ENCODE measurements at places on chromosomes 2 and 18.

DNA sequence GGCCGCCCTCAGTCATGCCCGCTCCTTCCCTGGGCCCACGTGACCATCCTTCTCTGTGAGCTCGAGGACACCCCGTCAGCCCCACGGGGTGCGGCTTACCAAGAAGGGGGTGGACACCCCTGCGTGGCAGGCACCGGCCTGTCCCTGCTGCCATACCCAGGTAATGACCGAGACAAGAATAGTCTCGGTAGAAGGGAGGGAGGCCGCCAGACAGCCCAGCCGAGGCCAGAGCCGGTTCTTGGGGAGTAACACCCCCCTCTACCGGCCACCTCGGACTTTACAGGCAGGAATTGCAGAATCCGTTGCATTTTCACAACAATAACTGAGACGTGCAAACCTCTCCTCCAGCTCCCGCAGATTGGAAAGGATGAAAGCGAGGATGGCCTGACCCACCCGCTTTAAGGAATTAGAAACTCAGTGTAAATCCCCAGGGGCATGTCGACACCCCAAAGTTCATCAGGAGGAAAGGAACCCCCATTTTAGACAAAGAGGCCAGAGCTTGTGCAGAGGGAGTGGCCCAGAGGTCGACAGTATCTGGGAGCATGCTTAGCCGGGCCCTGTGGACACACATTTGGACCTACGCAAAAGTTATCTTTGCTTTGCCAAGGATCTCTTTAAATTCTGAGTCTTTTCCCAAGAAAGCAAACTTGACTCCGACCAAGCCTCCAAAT, 60.1 kb upstream of the GLI2 start:
- DNase-seq, result peak; percentile 67

DNA sequence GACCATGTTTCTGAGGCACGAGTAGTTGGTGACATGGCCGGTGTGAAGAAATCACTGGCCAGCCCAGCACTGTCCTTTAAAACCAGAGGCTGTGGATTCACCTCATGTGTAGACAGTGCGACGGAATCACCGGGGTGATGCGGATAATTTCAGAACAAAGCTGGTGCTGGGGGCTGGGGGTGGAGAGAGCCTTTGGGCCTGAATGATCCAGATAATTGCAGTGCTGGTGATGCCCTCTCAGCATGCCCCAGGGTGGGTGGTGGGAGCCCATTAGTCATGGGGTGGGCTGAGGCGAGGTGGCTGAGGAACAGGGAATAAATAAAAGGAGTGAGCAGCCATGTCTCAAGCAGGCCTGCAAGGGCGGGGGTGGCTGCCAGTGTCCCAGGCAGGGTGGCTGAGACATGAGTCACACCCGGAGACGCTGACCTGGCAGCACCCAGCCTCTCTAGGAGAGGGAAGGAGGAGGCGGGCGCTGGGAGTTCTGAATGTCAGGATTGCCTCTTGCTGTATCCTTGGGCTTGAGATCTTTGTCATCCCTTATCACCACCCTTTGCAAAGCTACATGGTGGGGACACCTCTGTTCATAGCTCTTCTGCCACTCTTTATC, 151.1 kb upstream of the MSH6 start:
- no peak for DNase-seq

GRCh38 chr2:9000442-9000841, 3.0 kb downstream of the MBOAT2 start:
- DNase-seq, result no peak

DNA sequence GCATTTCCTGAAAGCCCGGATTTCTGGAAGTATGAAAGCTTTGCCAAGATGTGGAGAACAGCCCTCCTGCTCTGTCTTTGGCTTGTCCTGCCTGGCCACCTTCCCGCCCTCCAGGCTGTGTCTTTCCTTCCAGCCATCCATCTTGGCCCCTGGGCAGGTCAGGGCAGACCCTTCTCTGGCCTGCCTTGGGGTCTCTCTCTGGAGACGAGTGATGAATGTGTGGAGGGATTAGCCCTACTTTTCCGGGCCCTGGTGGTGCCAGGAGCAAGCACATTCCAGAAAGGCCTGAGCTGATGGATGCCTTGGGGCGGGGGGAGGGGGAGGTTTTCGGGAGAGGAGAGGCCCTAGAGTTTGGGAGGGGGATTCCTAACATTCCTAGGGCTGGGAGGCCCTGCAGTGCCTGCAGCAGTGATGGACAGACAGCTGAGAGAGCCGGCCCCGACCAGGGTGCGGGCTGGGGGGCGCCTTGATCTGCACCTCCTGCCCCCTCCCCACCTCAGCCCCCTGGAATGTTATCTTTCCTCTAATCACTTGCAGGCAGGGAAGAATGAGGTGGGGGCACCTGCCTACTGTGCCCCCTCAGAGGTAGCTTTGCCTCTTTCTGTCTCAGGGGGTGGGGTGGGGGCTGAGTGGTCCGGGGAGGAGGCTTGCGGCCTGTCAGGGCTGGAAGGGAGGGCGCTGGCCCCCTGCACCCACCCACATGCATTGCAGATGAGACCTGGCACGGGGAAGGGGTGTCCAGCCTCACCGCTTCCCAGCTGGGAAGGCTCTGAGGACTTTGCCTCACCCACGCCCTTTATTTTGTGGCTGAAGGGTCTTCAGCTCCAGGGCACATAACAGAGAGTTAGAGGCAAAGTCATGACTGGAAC, 156.2 kb downstream of the DDX1 start:
- DNase-seq, result no peak

- no peak for DNase-seq
Observed at GRCh38 chr2:157986761-157987160, 110.6 kb upstream of the ACVR1 start.

Measured in progenitor cell of endocrine pancreas (in vitro differentiated cells).